ENCODE measurements at places on chromosomes 2 and 18.

- no peak for DNase-seq
These were observed 79.7 kb downstream of the COLEC12 start for GRCh38 chr18:420661-421246.

DNA sequence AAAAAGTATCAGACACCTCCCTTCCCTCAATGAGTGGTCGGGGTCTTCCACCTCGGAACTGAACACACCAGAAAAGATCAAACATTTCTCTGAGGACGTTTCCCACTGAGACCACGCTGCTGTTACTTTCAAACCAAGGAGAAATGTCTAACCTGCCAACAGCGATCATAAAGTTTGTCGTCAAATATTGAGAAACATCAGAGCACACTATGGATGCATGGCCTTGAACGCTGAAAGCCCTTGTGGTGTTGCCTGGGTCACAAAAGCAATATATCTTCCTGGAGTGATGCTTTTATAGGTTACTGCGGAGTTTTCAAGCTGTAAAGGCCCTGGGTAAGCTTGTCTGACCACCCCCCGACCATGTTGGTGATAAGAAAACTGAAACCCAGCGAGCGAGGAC, 70.2 kb upstream of the ID2 start:
- no peak for DNase-seq

DNA sequence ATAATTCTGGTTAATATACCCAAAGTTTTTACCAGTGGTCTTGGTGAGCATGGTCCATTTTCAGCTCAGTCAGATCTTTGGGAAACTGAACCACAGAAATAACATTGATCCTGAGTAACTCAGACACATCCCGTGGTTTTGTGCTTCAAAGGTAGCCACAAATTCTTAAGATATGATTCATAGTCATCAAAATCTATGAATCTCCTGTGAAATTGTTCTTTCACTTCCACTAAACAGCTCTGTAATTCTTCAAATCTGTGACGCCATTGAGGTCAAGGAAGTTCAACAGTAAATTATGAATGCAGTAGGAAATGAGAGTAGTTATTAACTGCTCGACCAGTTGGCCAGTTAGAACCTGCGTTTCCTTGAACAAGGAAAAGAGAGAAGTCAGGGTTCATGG, 147.3 kb downstream of the IRS1 start:
- no peak for DNase-seq

DNA sequence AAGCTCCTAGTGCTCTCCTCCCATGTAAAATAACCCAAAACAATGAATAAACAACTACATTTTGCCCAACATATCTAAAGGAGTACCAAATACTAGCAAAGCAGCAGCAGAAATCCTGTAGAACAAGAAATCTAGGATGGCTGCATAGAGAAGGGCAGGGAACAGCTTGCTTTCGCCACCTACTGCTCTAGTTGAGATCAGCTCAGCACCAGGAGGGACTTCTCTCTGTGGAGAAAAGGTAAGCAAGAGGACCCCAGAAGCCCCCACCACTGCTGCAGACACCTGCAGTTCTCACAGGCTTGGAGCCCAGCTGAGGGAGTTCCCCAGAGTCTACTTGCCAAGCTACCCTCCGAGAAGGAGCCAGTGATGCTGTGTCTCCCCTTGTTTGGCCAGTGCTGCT, 243.0 kb upstream of the CHST9 start:
- DNase-seq: no peak

DNA sequence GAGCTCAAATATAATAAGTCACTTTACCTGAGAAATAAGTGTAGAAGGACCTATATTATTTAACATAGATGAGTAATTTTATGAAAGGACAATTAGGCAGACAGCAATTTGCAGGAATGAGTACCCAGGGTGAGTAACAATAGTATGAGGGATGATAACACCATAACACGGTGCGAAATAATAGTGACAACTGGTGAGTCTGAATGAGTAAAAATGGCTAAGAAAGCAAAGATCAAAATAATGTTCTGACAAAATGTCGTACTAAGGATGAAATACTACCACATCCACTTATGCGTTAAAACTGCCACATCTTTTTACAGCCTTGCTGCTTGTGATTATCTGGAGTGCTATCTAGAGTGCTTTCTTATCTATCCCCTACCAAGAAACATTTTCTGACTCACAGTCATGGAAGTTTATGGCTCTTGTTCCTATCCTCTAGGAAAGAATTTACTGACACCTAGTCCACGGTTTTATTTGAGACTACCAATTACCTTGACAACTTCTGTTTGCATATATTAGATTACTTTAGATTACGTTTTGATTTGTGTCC, 929.7 kb downstream of the LRP1B start:
- no peak for DNase-seq

DNA sequence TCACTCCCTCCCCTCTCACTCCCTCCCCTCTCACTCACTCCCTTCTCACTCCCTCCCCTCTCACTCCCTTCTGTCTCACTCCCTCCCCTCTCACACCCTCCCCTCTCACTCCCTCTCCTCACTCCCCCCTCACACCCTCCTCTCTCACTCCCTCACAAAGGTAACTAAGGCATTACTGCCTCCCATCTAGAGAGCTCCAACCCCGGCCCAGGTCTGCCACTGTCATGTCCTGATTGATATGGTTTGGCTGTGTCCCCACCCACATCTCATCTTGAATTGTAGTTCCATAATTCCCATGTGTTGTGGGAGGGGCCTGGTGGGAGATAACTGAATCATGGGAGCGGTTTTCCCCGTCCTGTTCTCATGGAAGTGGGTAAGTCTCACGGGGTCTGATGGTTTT, 359.9 kb upstream of the MYT1L start:
- no peak for DNase-seq

GRCh38 chr2:71216501-71216900, 10.4 kb downstream of the PAIP2B start:
- no peak for DNase-seq

DNA sequence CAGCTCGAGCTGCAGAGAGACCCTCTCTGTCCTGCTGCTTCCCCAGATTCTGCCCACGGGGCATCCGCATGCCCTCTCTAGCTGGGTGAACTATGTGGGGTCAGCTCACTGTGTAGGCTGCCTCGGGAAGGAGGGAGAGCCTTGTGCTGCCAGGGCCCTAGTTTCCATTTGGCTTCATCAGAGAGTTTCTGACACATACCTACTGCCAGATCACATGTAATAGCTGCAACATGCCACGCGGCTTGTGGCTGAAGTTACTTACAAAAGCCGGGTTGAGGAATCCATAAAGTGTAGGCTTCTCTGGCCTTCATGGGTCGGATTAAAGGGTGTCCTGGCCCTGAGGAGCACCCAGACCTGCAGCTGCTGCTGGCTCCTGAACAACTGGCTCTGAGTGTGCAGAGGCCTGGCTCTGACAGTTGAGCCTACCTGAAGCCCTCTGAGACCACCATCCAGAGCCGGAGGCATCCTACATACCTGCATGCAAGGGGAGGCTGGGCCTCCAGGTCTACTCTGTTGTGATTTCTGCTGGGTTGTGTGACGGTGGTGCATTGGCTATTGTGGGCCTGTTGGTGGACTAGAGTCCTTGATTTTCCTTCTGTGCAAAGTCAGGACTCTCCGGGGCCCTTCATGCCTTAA, 130.0 kb downstream of the SH3RF3 start:
- no peak for DNase-seq
